ENCODE measurements at places on chromosomes 7 and 10. TPM values are rescaled to one million over a fixed set of nuclear protein-coding genes. Genes with fewer than 3 reads are reported as not detected.

GRCh38 chr7:13496976-13497375 lies 492.5 kb downstream of the ETV1 start:
- H3K36me3 ChIP-seq: no peaks in the 10 kb centered on the region
- no peaks in the 10 kb centered on the region for H3K4me1 ChIP-seq
- H3K4me3 ChIP-seq: no peak overlapping the region
- DNase-seq: no peak

- no peaks in the 10 kb centered on the region for H3K4me1 ChIP-seq
- no peaks in the 10 kb centered on the region for H3K27me3 ChIP-seq
- H3K4me3 ChIP-seq: no peak overlapping the region
- peak overlapping the region; percentile 29 for H3K27ac ChIP-seq
Observed at GRCh38 chr10:131961047-131961776, 20.5 kb downstream of the BNIP3 start.

GRCh38 chr7:87506246-87507180 lies 31.0 kb upstream of the ABCB4 start:
- H3K27me3 ChIP-seq: no peaks in the 10 kb centered on the region
- no peaks in the 10 kb centered on the region for H3K36me3 ChIP-seq
- H3K4me1 ChIP-seq: no peaks in the 10 kb centered on the region
- H3K27ac ChIP-seq: no peak overlapping the region
- no peak overlapping the region for H3K4me3 ChIP-seq

Gene SLC26A5
- total RNA-seq: 0.34 TPM

- no peaks in the 10 kb centered on the region for H3K27me3 ChIP-seq
- no peaks in the 10 kb centered on the region for H3K4me1 ChIP-seq
- H3K36me3 ChIP-seq: no peaks in the 10 kb centered on the region
- no peak for DNase-seq
- no peak overlapping the region for H3K4me3 ChIP-seq
Observed at GRCh38 chr10:47408606-47409005, 24.5 kb upstream of the ZNF488 start.

- no peak for DNase-seq
- H3K36me3 ChIP-seq: no peaks in the 10 kb centered on the region
- H3K4me3 ChIP-seq: no peak overlapping the region
- H3K4me1 ChIP-seq: no peaks in the 10 kb centered on the region
- H3K27me3 ChIP-seq: no peaks in the 10 kb centered on the region
Observed at GRCh38 chr10:68224810-68225209, 7.1 kb downstream of the ATOH7 start.

DNA sequence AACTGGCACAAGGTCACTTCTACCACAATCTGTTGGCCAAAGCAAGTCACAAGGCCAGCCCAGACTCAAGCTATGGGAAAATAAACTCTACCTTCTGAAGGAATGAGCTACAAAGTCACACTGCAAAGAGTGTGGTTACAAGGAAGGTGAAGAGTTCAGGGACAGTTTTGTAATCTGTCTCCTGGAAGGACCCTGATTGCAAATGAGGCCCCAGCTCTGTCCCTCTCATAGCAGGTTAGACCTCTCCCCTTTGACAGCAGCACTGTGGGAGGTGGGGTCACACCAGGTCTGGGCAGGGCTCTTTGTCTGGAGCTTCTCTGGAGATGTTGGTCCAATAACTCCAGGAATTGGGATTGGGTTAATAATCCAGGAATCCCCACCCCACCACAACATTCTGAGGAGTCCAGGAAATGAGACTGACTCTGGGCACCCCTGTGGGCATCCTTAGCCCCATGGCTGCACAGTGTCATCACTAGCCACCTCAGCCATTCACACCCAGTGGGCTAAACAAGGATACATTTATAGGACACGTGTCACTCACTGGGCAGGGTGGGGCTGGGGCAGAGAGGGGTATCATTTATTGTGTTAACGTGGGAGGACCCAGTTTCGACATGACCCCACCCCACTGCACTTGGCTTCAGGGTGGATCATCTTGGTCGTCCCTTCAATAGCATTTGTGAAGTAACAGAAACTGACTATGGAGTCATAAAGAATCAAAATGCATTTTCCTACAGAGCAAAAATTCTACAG lies 23.7 kb upstream of the C10orf105 start:
- no peak for DNase-seq
- no peaks in the 10 kb centered on the region for H3K27me3 ChIP-seq
- H3K4me1 ChIP-seq: peaks cover 4% of the 10 kb centered on the region
- H3K36me3 ChIP-seq: no peaks in the 10 kb centered on the region

Gene TLX1
- total RNA-seq: not detected

DNA sequence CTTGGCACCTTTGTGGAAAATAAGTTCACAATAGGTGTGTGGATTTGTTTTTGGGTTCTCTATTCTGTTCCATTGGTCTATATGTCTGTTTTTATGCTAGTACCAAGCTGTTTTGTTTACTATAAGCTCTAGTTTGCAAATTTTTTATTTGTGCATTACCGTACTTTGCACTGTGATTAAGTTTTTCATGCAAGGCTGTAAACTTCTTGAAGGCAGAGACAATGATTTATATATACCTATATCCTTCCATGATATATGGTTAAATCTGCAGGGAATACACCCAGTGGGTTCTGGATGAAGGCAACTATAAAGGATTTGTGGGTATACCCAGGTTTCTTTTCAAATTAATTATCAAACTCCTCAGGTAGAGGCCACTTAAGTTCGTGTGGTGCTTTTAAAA lies 91.8 kb upstream of the PDLIM1 start:
- no peaks in the 10 kb centered on the region for H3K36me3 ChIP-seq
- H3K27me3 ChIP-seq: no peaks in the 10 kb centered on the region
- H3K4me1 ChIP-seq: peaks cover 6% of the 10 kb centered on the region
- DNase-seq: no peak
- H3K4me3 ChIP-seq: no peak overlapping the region
- H3K27ac ChIP-seq: no peak overlapping the region

- H3K27me3 ChIP-seq: no peaks in the 10 kb centered on the region
- no peak overlapping the region for H3K27ac ChIP-seq
- no peaks in the 10 kb centered on the region for H3K4me1 ChIP-seq
- no peaks in the 10 kb centered on the region for H3K36me3 ChIP-seq
- DNase-seq: no peak
- no peak overlapping the region for H3K4me3 ChIP-seq
Observed at GRCh38 chr7:45622058-45622457, 47.9 kb downstream of the ADCY1 start.

Gene LBX1
- total RNA-seq: not detected

GRCh38 chr7:139059905-139060304 lies 24.1 kb upstream of the ZC3HAV1L start:
- H3K4me1 ChIP-seq: no peaks in the 10 kb centered on the region
- H3K27ac ChIP-seq: no peak overlapping the region
- H3K4me3 ChIP-seq: no peak overlapping the region

GRCh38 chr10:128526791-128527375 lies 400.7 kb upstream of the MKI67 start:
- no peaks in the 10 kb centered on the region for H3K36me3 ChIP-seq
- peaks cover 3% of the 10 kb centered on the region for H3K27me3 ChIP-seq
- H3K4me3 ChIP-seq: no peak overlapping the region
- no peaks in the 10 kb centered on the region for H3K4me1 ChIP-seq

Gene MAP3K8
- 4.4 TPM for total RNA-seq

DNA sequence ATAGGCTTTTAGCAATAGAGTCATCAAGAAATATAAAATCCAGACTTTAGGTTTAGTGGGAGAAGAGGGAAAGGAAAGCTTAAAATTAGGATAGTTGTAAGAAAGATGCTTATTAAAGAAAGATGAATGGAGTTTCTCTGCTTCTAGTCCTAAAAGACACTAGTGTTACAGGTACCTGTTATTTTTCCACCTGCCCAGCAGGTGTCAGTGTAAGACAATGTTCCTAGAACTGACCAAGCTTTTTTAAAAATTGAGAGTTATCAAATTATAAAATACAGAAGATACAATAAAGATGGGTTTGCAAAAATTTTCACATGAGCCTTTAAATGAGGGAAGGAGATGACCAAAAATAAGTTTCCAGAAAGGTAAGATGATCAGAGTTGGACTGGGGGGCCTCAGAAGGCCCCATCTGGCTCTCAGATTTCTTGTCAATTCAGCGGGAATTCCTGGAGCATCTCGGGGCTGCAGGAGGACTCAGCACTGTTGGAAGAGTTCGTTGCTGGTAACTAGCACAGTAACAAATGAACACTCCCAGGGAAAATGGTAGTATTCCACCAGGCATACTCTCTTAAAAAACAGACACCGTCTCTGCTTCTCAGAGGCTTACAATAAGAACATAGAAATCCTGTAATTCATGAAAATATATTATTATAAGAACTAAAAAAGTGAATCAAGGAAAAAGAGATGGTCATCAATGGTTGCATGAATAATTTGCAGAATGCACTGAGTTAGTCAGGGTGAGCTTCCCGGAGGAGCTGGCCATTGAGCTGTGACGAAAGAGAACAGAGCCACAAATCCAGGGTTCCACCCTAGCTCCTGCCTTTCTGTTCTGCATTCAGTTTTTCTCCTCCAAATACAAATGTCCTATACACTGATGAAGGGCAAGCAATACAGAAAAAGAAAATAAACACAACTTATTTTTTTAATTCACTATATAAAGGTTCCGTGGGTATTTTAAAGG lies 71.8 kb upstream of the PIK3CG start:
- H3K4me1 ChIP-seq: no peaks in the 10 kb centered on the region
- H3K27me3 ChIP-seq: no peaks in the 10 kb centered on the region
- no peak for DNase-seq

Gene SOSTDC1
- 0.21 TPM for total RNA-seq

- DNase-seq: no peak
- H3K36me3 ChIP-seq: no peaks in the 10 kb centered on the region
- no peak overlapping the region for H3K4me3 ChIP-seq
- H3K27ac ChIP-seq: no peak overlapping the region
- no peaks in the 10 kb centered on the region for H3K27me3 ChIP-seq
Observed at GRCh38 chr7:32266932-32267475, 196.8 kb upstream of the PDE1C start.

DNA sequence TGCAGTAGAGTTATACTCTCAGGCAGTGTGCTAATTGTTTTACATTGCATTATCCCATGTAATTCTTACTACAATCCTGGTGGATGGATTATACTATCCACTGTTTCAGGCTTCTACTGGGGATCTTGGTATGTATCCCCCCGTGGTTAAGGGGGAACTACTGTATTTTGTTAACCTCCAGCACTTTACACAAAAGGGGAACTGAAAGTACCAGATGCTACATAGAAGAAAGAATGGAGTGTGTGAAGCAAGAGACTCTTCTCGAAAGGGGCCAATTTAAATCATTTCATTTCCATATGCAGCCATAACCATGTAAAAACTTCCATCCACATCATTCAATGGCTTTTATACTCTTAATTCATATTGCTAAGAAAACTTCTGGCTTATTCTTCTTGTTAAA lies 69.4 kb downstream of the C1GALT1 start:
- DNase-seq: no peak
- no peaks in the 10 kb centered on the region for H3K36me3 ChIP-seq
- no peak overlapping the region for H3K4me3 ChIP-seq
- no peaks in the 10 kb centered on the region for H3K4me1 ChIP-seq
- H3K27me3 ChIP-seq: no peaks in the 10 kb centered on the region
- H3K27ac ChIP-seq: no peak overlapping the region

DNA sequence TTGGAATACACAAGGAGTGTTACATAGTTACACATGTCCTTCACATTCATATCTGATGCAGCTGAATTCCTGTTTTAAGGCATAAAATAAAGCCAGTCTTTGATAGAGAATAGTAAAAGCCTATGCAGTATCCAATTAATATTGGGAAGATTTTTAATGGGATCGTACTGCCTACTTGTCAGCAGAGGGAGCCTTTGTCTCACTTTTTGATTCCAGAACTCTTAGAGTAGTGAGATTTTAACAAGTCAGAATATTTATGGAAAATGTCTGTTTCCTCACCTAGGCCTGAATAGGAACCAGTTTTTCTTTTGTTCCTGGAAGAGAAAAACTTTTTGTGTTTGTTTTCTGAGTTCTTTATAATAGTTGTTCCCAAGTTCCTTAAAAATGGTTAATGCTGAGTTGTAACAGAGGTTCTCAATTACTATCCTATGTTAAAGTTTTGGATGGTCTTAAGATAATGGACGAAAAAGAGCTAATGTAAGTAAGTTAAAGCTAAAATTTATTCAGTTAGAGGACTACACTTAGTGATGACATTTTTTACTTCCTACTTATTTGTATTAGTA lies 114.0 kb downstream of the BBS9 start:
- H3K27ac ChIP-seq: no peak overlapping the region
- no peaks in the 10 kb centered on the region for H3K27me3 ChIP-seq
- no peak overlapping the region for H3K4me3 ChIP-seq
- DNase-seq: no peak
- no peaks in the 10 kb centered on the region for H3K4me1 ChIP-seq

Gene MRLN
- not detected for total RNA-seq

DNA sequence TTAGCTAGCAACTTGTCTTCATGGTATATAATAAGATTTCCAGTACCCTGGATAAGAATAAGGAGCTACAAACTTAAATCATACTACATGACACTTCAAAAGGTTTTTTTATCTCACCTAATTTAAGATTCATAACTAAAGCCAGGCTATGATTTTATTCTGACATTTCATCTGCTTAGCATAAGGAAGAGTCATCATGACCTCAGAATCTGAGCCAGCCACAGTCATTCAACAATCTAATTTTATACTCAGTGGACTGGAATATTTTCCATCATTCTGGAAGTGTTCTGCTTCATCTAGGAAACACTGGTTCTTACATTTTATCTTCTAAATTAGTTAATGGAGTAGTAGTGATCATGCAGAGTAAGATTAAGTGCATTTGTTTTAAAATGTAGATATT lies 102.1 kb upstream of the KCND2 start:
- no peaks in the 10 kb centered on the region for H3K4me1 ChIP-seq
- no peak overlapping the region for H3K4me3 ChIP-seq
- DNase-seq: no peak
- H3K36me3 ChIP-seq: no peaks in the 10 kb centered on the region
- H3K27ac ChIP-seq: no peak overlapping the region

DNA sequence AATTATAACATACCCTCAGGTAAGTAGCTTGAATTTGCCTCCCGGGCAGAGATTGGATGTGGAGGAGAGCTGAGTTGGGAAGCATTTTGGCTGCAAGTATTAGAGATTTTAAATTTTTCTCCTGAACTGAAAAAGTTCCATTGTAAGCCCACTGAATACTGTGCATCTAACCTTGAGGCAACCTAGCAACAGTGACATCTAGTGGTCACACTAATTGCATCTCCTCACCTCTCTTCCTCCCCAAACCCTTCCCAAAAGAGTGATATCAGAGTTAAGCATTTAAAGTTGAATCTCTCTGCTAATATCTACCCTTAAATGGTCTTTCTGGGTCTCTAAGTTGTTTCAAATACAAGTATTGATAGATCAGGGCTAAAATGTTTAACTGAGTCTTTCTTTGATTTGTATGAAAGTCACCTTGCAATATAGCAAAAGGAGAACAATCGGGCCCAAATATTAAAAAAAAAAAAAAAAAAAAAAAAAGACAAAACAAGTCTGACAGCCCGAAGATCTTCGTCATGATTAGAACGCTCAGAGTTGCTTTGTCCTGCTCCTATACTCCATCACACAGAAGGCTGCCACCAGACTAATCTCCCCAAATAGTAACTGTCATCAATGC lies 40.4 kb upstream of the DLX5 start:
- no peaks in the 10 kb centered on the region for H3K27me3 ChIP-seq
- DNase-seq: no peak
- no peak overlapping the region for H3K27ac ChIP-seq
- no peaks in the 10 kb centered on the region for H3K36me3 ChIP-seq

Gene GIMAP5
- total RNA-seq: 4.1 TPM

Gene GLUD1
- total RNA-seq: 48.9 TPM

Gene MOGAT3
- total RNA-seq: not detected

Gene MBL2
- 0.09 TPM for total RNA-seq

Gene SAMD9L
- total RNA-seq: 2.1 TPM

- H3K4me3 ChIP-seq: no peak overlapping the region
- H3K27ac ChIP-seq: no peak overlapping the region
- no peak for DNase-seq
- peaks cover 30% of the 10 kb centered on the region for H3K36me3 ChIP-seq
- H3K4me1 ChIP-seq: peaks cover 6% of the 10 kb centered on the region
Observed at GRCh38 chr7:100882785-100883526, 6.6 kb downstream of the UFSP1 start.
